ENCODE measurements at places on chromosomes 16 and 17.

DNA sequence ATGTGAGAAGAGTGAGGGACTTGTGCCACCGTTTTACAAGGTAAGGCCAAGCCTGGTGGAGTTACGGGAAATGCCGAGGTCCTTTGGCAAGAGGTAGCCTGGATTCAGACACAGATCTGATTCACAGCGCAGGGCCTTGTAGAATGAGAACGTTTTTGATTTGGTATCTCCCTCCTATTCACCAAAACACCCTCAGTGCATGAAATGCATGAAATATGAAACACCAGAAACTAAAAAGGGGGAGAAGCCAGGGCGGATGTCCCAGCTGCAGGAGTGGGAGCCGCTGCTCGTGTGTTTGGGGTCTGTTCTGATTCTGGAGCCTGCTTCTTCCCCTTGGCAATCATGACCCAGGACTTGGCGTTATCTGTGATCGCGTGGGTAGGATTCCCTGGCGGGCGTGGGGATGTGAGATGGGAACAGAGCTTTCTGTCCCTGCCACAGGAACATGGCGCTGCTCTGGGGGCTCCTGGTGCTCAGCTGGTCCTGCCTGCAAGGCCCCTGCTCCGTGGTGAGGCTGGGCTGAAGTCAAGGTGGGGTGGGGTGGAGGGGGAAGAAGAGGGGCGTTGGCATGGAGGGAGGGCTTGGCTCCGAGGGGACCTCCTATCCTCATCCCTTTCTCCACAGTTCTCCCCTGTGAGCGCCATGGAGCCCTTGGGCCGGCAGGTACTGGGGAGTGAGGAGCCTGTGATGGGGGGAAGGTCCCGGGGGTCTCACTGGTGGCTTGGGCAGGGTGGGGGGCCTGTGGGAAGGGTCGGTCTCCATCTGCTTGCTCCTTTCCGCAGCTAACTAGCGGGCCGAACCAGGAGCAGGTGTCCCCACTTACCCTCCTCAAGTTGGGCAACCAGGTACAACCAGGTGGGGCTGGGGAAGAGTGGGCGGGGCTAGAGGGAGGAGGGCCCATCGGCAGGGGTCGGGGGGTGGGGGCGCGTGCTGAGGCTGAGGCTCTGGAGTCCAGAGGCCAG, 2.2 kb downstream of the SERPINF2 start:
- no peak for DNase-seq

- DNase-seq: no peak
Observed at GRCh38 chr16:67181346-67181745, 2.4 kb downstream of the MATCAP1 start.

DNA sequence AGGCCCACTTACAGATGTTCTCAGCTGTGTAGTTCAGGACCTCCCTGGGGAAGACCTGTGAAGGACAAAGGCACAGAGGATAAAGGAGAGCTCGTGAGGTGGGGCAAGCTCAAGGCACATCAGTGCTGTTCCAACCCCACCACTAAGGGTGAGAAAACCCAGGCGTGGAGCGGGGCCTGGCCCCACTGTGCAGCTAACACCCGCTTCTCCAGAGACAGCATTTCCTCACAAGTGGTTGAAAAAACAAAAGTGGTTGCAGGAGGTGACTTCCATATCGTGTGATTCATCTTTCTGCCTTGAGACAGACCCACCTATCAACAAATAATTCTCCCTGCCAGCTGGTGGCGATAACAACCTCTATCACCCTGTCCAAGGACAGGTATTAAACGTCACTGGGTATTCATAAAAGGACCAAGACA, 30.0 kb downstream of the SNN start:
- no peak for DNase-seq

DNA sequence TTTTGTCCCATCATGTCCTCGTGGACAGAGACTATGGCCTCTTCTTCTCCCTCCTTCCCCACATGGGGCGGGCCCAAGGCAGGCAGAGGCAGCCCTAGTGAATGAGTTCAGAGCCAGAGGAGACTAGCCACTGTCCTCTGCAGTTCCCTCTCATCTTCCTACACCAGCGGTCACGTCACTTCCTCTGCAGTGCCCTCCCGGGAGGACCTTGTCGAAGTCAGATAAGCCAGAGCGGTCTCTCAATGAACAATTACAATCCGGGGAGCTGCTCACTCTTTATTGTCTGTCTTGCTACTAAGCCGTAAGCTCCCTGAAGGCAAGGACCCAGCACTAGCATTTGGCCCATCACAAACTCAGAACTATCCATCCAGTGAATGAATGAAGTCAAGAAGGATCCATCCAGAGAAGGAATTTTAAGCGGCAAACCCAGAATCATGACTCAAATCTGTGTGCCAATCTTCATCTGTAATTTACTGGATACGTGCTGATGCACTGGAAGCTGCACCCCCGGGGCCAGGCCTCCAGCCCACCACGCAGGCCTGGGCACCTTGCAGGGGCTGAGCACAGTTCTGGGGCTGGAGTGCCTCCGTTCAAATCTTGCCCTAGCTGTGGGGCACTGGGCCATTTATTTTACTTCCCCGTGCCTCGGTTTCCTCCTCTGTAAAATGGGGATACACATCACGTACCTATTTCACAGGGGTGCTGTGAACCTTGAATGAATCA, 18.1 kb downstream of the ZNF423 start:
- DNase-seq: no peak

GRCh38 chr16:24499193-24499814, 40.1 kb upstream of the RBBP6 start:
- DNase-seq: peak; percentile 13

DNA sequence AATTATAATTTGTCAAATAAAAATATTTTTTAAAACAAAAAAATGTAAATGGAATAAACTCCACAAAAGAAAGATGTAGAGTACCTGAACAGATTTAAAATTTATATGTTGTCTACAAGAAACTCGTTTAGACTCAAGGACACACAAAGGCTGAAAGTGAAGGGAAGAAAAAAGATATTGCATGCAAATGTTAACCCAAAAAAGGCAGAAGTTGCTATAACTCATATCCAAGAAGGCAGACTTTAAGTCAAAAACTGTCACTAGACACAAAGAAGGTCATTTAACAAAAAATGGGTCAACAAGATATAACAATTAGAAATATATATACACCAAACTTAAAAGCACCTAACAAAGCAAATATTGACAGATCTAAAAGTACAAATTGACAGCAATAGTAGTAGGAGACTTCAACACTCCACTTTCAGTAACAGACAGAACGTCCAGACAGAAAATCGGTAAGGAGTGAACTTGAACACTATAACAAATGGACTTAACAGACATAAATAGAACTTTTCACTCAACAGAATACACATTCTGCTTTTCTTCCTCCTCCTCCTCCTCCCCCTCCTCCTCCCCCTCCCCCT, 40.8 kb upstream of the MYLK3 start:
- DNase-seq: no peak

GRCh38 chr17:36463916-36464764, 22.3 kb upstream of the ZNHIT3 start:
- no peak for DNase-seq
